ENCODE measurements at places on chromosomes 13 and 19.

- no peak for DNase-seq
Measured at GRCh38 chr19:46192992-46193650, 36.4 kb upstream of the IGFL1 start.

- no peak for DNase-seq
Measured at GRCh38 chr19:44954278-44954648, 917 bp upstream of the CLPTM1 start.

DNA sequence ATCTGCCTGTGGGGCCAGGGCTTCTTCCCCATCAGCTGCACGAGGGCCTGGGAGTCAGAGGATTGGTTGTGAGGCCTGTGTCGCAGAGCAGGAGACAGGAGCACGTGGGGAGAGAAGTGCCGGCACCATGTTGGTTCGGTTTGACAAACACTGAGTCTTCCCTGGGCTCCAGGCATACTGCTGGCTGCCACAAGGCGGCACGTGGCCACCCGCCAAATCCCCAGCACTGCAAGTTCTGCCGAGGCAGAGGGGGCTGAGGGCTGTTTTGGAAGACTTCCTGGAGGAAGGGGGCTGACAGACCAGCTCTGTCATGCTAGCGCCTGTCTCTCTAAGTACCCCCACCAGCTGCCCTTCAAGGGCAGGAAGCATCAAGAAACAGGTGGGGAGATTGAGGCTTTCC is 9.5 kb downstream of the SHANK1 start:
- DNase-seq, result no peak

- DNase-seq, result peak; percentile 29
Measured at GRCh38 chr19:9431475-9431874, 3.9 kb downstream of the ZNF266 start.

DNA sequence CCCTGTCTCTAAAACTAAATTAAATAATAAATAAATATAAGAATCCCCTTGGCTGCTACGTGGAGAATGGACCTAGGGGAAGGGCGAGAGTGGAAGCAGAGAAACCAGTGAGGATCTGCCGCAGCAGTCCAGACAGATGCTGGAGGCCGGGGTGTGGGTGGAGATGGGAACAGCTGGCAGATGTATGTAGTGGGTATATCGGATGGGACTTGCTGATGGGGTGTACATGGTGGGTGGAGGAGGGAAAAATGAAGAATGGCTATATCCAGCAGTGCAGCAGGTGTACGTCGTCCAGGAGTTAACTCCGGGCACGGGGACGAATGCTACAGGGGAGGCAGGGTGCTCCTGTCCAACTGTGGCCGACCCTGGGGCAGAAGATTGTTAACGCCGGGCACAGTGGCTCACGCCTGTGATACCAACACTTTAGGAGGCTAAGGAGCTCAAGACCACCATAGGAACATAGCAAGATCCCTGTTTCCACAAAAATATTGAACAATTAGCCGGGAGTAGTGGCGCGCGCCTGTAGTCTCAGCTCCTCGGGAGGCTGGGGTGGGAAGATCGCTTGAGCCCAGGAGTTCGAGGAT is 654 bp downstream of the CEP89 start:
- no peak for DNase-seq

DNA sequence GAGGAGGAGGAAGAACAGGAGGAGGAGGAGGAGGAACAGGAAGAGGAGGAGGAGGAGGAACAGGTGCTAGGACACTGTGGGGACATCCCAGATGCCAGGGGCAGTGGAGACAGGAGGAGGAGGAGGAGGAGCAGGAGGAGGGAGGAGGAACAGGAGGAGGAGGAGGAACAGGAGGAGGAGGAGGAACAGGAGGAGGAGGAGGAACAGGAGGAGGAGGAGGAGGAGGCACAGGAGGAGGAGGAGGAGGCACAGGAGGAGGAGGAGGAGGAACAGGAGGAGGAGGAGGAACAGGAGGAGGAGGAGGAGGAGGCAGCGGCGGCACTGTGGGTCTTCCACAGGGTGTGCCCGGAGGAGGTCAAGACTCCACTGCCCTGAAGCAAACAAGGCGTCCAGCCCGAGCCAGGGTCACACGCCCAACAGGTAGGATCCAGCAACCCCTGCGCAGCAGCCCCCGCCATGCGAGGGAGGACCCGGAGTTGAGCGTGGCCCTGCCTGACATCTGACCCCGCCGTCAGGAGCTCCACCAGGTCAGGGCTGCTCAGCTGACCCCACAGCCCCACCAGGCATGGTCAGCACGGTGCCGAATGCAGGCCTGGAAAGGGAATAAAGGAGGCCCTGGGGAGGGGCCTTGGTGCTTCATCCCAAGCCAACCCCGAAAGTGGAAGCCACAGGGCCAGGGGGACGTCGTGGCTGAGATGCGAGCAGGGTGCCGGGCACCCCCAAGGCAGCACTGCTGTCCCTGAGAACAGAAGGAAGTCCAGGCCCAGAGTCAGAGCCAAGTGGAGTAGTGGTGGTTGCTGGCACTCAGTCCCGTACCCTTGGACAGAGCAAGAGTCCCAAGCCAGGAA is 9.2 kb downstream of the SBNO2 start:
- DNase-seq, result no peak

GRCh38 chr13:19567820-19568534 is 6.6 kb upstream of the TPTE2 start:
- DNase-seq, result no peak

DNA sequence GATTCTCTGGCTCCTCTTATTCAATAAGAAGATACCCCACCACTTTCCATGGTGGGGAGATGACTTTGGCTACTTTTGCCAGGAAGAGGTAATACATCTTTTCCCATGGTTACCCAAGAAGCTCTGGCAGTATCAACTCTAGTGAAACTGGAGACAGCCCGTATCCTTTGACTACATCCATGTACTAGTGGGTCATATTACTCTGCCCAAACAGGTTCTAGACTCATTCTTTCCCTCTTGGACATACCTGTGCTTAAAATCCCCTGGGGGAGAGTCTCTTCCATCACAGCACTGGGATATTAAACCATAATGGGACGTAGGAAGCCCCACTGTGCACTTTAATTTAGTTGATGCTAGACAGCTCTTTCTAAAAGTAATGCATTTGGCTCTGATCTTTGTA is 144.7 kb upstream of the KLF12 start:
- no peak for DNase-seq

GRCh38 chr13:99865420-99865930 is 106.1 kb downstream of the ZIC5 start:
- no peak for DNase-seq

DNA sequence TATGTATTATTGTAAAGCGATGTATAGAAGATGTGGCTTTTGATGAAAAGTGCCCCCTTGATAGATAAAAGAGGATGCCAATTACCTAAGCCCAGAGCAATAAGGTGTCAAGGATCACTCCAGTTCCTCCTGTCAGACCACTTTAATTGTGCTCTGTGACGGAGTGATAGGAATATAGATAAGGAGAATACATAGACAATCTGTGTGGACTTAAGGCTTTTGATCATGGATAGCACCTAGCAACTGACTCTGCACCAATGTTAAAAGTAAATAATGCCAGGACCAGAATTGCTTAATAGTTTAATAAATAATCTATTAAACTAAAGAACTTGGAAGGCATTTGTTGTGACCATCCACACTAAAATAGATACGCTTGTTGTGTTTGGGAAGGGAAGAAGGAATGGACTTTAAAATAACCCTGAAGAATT is 390.7 kb upstream of the ARGLU1 start:
- no peak for DNase-seq
